ENCODE measurements at places on chromosomes 13 and 19. TPM values are rescaled to one million over a fixed set of nuclear protein-coding genes. Genes with fewer than 3 reads are reported as not detected.
A peak's percentile ranks its signal among the peaks of the same experiment; 100 is the strongest.

The SPRED3 gene
- 0.10 TPM for total RNA-seq

The KIR2DL1 gene
- not detected for total RNA-seq

The LHB gene
- not detected for total RNA-seq

The CAMSAP3 gene
- 2.6 TPM for total RNA-seq

The NUFIP1 gene
- total RNA-seq = 2.9 TPM

The OR7C1 gene
- not detected for total RNA-seq

The ZNF415 gene
- total RNA-seq = 23.9 TPM

The NKPD1 gene
- 0.07 TPM for total RNA-seq

The ZNF221 gene
- total RNA-seq = 4.3 TPM

The A1BG gene
- 5.7 TPM for total RNA-seq

The PNMA8B gene
- total RNA-seq = 0.89 TPM

The ZNF582 gene
- total RNA-seq = 5.5 TPM

The SOX1 gene
- total RNA-seq = not detected

GRCh38 chr19:35375505-35376307, 4.8 kb downstream of the GPR42 start:
- no peak for DNase-seq

GRCh38 chr13:97535614-97536013, 101.6 kb downstream of the RAP2A start:
- no peak for DNase-seq

- DNase-seq = no peak
These were observed 3.0 kb downstream of the ENOX1 start for GRCh38 chr13:43783820-43784219.

DNA sequence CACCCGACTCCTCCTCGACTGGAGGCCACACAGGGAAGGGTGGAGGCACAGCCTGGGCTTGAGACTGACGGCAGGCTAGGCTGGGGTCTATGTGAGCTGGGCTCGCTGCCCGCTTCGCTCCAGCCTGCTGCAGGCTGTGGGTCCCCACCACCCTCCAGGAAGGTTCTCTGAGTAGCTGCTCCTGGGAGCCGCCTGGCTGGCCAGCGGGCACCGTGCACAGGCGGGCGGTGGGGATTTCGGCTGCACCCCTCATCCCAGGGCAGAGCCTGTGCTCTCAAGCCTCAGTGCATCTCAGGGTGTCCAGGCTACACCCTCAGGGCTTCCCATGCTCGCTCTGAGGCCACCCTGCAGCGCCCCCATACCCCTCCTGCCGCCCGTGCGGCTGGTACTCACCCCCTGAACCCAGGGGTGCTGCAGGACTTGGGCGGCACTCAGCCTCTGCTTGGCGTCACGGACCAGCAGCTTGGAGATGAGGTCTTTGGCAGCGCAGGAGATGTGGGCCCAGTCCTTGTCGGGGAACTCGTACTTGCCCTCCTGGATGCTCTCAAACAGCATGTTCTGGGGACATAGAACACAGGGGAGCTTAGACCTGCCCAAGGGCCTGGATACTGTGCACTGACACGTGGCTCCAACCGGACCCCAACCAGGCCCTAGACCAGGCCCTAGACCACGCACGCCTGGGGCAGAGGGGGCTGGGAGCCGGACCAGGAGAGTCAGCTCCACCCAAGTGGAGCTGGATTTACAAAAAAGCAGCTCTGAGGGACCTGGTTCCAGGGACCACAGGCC, 10.2 kb downstream of the MKNK2 start:
- peak; percentile 37 for DNase-seq

- DNase-seq = no peak
These were observed 83.7 kb upstream of the OBI1 start for GRCh38 chr13:78742659-78743058.

- no peak for DNase-seq
These were observed 1236.8 kb upstream of the SPRY2 start for GRCh38 chr13:81577601-81578195.

- no peak for DNase-seq
These were observed 9.4 kb upstream of the DPY19L3 start for GRCh38 chr19:32396046-32396652.

- DNase-seq = no peak
These were observed 1653.4 kb downstream of the SLITRK5 start for GRCh38 chr13:89324582-89324981.

DNA sequence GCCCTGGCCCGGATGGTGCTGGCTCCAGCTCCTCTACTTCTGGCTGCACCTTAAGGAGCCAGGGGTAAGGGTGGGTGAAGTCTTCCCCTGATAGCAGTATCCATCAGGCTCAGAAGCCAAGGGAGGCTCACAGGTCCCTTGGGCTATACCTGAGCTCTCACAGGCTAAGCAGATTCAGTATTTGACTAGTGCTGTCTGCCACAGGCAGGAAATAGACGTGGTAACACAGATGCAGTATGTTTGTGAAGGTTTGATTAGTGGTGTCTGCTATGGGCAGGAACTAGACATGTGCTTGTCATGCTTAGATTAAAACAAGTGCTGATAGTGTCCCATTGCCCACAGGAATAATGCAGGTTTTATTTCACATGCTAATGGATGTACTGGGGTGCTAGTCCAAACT, 4.0 kb downstream of the SYT5 start:
- no peak for DNase-seq

DNA sequence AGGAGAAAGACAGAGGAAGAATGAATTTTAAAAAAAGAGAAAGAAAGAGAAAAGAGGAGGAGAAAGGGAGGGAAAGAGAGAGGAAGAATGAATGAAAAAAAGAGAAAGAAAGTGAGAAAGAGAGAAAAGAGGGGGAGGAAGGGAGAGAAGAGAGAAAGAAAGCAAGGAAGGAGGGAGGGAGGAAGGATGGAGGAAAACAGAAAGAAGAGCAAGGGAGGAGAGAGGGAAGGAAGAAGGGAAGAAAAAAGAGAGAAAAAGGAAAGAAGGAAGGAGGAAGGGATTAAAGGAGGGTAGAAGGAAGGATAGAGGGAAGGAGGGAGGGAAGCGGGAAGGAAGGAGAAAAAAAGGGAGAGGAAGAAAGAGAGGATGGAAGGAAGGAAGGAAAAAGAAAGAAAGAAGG, 122.3 kb upstream of the ZNF507 start:
- DNase-seq = no peak

- no peak for DNase-seq
These were observed at the start of gene MCEMP1 for GRCh38 chr19:7676854-7677253. Gene MCEMP1 (plus strand): TSS chr19:7677090. CDS start chr19:7677121, 31 bp downstream.

GRCh38 chr19:9673912-9674662, 813 bp downstream of the ZNF562 start:
- DNase-seq = no peak

All from left ventricle myocardium superior (tissue), 1 donor.